Upper lobe of left lung (tissue), 6 donors: ENCODE measurements at places on chromosomes 13 and 19.

DNA sequence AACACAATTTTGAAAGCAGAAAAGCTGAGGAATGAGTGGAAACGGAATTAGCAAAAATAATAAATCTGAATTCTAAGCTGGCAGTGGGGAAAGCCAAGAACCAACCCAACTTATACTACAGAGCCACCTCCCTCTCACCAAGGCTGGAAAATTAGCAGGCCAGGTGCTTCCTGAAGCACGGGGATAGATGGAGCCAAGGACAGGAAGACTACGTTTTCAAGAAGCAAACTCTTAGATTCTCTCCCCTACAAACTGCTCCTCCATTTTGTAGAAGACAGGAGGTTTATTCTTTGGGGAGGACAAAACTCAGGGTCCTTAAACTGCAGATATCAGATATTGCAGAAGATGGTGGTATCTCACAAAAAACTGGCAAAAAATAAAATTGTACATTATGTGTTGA, 8.8 kb downstream of the CCDC70 start:
- no peak for DNase-seq

- no peak for DNase-seq
Measured at GRCh38 chr13:26619358-26619757, 61.9 kb downstream of the WASF3 start.

DNA sequence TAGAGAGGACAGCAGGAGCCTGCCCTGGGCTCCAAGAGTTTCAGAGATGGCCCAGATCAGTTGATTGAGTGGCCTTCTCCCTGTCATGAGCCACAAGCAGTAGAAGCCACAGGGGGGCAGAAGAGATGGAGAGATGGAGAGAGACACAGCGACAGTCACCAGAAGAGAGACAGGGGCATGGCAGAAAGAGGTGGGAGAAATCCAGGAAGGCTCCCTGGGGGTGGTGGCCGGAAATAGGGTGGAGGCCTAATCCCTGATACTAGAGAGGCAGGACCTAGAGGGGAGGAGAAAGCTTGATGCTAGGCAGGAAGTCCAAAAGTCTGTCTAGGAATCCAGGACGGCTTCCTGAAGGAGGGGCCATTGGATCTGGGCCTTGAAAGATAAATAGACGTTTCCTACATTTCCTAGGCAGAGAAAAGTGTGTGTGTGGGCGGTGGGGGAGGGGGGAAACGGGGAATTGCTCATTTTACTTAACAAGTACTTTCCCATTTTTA, 9.6 kb upstream of the TPM4 start:
- no peak for DNase-seq

GRCh38 chr13:97743938-97744337, 209.5 kb upstream of the IPO5 start:
- no peak for DNase-seq
